Muscle of back (tissue), 13 donors: ENCODE measurements at places on chromosomes 1 and 21.

DNA sequence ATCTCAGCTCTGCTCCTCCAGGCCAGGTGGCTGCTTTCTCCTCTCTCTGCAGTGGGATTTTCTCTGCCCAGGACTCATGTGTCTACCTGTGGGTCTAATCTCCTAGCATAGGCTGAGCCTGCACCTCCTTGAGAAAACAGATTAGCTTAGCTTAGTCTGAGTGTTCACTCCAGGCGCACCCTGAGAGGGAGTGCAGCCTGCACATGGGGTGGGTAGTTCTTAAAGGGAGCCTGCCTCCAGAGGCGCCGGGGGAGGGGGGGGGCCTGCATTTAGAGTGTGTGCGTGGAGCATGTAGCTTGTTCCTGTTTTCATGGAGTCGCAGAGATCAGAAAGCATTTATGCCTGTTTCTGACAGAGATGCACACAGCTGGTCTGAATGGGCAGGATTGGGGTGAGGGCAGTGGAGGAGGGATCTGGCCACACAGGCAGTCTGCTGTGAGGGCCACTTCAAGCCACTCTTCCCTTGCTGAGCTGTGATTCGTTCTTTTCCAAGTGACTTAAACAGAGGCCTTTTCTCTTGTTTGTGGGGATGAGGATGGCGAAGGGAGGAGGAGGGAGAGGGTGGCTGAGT, 45.2 kb downstream of the GALNT2 start:
- DNase-seq = no peak

DNA sequence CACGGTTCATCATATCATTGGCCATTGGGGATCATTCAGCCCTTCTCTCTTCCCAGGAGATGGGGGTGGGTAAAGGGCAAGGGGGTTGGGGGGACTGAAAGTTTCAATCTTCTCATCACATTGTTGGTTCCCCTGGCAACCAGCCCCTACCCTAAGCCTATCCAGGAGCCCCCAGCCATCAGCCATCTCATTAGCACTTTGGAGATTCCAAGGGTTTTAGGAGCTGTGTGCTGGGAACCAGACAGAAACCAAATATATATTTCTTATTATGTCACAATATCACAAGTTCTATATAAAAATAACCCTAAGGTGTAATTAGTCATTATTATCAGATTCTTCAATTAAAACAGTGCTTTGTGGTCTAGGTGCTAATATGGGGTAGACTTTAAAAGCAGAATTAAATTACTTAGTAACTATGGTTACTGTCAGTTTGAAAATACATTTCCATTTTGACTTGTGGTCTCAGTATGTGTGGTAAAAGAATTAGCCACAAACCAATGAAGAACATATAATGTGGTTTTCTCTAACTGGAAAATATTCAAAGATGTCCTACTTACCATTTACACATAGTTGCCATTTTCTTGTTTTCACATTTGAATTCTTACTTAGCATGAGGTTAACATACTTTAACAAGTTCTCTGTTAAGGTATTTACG, 28.1 kb downstream of the IL23R start:
- no peak for DNase-seq

DNA sequence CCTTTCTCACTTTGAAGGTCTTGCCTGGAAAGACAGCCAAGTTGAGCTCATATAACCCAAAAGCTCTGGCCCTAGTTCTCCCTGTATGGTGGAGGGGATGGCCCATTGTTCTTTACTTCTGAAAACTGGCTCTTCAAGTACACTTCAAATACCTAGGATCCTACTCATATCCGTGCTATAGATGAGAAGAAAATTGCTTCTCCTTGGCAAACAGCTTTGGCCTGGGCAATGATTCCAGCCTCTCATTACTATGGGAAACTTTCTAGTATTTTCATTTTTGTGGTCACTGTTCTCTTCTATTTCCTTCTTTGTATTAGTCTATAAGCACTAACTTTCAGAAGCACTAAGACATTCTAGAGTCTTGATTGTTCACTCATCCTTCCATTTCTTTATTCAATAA, 53.7 kb downstream of the ZNF697 start:
- no peak for DNase-seq

- peak; percentile 16 for DNase-seq
Measured at GRCh38 chr1:26768755-26769154, 19.0 kb upstream of the PIGV start.

DNA sequence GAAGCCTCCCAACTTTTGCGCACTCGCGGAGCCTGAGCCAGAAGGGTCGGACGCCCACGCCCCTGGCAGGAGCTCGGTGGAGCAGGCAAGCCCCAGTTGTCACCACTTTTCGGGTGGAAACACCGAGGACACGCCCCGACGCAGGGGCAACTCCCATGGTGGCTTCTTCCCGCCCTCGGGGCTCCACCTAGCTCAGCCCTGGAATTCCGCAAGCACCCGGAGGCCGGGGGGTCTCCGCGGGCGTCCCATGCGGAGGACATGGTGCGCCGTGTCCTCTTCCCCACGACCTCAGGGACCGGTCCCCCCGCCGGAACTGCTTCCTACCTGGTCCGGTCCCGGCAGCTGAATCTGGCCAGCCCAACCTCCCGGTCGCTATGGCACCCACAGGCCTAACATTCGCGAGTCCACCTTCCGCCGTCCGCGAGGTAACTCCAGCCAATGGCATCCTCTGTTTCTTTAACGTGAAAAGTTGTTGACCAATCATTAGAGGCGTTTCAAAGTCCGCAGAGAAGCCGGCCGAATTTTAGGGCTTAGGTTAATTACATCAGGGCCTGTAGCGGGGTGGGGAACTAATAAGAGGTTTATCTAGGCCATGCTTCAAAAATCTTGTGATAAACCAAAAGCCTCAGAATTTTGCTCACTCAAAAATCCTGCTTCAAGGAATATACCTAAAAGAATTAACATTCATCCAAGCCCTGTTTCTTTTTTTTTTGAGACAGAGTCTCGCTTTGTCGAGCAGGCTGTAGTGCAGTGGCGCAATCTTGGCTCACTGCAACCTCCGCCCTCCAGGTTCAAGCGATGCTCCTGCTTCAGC, at the start of gene STPG1:
TSS of gene STPG1 (minus strand) at position 433 of the 814 bp plus-strand sequence. CDS start 12,394 bp downstream, outside the sequence.
- DNase-seq = no peak

DNA sequence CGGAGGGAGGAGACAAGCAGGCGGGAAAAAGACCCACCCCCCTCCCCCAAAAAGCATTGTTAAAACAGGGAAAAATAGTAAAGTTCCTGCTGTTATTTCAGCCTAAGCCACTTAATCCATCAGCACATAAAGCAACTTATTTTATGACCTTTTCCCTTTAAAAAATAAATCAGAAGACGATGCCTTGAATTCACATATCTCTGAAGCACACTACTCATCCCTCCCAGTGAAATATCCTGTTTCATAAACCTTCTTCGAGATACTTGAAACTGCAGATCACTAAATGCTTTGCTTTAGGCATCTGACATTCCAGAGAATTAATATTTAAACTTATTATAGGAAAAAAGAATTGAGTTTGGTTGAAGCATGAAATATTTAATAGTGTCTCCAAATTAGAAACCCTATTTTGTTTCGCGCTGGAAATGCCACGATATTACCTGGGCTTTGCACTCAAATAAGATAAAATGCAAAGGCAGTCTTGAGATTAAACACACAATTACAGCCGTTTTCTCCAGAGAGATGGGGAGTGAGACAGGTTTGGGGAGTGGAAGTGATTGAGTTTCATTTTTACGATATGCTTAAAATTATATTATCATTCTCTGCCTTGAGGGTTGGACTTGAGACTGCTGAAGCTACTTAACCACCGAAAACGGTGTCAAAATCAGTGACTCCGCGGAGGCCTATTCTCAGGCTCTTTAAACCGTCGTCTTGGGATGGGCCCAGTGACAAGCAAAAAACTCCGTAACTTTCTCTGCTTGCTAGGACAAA, 9.3 kb downstream of the GLIS1 start:
- DNase-seq = no peak

- DNase-seq = peak; percentile 66
Measured at GRCh38 chr1:53524428-53525375, 65.5 kb downstream of the DMRTB1 start.

- DNase-seq = peak; percentile 11
Measured at GRCh38 chr1:913491-914130, 10.1 kb upstream of the SAMD11 start.

DNA sequence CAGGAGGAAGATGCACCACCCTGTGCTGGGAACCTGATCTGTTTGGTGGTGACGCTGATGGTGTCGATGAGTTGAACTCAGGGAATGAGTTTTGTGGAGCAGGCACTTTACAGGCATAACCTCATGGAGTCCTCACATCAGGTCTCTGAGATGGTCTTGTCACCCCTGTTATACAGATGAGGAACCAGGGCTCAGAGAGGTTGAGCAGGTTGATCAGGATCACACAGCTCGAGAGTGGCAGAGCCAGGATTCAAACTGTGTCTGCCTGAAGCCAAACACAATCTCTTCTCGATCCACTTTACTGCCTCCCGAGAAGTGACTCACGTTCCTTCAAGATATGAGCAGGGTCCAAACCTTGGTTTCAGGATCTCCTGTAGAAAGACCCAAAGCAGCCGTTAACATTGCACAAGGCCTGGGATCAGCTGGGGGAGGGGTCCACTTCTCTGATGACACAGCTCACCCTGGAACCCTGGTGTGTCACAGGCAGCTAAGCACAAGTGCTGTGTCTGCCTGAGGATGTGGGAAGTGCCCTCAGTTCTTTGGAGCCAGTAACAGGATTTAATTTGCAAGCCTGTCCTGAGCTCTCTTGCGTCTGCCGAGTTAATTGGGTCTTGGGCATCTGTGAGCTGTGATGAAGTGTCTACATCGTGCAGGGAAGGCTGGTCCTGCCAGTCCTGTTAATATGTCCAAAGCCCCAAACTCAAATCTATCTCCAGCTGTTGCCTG, 65.4 kb upstream of the STUM start:
- DNase-seq = no peak

DNA sequence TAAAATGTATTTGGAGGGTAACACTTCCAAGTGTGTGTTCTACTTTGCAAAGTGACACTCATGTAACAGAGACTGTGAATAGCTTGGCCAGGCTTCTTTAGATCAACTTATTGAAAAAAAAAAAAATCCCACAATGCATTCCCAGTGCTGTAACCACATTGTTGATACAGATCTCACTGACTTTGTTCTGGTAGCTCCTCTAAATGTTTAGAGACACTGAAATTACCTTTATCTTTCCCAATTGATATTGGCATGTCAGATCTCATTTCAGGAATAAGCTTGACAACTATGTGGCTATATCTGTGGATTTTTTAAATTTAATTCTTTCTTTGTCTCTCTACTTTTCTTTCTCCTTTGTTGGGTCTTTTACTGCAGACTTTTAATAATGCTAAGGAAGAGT, 1018.9 kb upstream of the PRMT6 start:
- DNase-seq = no peak

DNA sequence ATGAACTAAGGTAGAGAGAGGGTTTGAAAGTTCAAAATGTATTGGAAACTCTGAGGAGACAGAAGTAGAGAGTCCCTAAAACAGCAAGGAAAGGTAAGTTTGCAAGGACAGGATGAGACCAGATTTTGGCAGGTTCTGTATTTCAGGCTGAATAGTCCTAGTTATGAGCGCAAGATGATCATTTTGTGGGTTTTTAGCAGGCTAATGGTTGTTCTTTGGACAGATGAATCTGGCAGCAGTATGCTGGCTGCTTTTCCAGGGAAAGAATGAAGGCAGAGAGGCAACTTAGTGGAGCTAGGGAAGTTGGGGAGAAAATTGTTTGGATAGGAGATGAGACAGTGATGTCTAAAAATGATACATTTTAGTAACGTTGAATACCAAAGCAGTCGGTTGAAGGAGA, 243.5 kb upstream of the NRIP1 start:
- DNase-seq = no peak
